AG08395 (cell line): ENCODE measurements at places on chromosomes 4 and X.

GRCh38 chr4:1540601-1541375 lies 134.5 kb upstream of the NKX1-1 start:
- DNase-seq: no peak

DNA sequence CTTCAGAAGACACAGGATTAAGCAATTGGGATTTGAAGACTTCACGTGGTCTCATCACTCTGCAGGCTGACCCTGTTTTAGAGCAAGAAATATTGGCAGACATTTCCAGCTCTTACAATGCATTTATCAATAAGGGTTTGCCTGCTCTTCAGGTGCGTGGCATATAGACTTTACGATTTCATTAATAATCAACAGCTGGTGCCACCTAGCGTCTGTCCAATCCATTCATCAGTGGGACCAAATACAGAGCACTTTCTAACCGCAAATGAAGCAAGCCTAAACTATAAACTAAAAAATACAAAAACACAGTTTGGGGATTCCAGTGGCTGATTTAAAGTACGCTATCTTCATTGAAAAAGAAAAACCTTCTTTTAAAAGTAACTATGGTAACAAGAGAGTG lies 125.4 kb upstream of the DMD start:
- DNase-seq: no peak

DNA sequence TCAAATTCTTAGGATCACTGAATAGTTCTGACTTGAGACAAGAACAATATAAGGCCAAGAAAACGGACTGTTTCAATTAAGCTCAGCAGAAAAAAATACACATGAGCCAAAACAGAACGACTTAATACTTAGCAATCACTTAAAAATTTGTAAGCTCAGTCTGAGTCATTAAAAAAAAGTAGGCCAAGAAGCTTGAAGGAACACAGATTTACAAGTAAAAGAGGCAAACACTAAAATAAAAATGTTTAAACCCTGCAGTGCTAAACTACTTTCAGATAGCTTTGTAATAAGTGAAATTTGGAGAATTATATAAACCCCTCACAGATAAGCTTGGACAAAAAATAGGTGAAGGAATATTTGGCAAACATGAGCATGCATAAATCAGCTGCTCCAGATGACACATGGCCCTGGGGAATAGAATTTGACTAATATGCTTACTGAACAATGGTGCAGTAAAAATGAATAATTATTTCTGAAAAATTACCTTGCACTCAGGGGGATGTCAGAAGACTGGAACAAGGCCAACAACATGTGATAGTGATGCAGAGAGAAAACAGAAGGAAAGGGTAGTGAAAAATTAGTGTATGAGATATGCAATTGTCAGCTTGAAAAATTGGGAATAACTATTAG lies 49.6 kb downstream of the LNX1 start:
- peak; percentile 66 for DNase-seq

DNA sequence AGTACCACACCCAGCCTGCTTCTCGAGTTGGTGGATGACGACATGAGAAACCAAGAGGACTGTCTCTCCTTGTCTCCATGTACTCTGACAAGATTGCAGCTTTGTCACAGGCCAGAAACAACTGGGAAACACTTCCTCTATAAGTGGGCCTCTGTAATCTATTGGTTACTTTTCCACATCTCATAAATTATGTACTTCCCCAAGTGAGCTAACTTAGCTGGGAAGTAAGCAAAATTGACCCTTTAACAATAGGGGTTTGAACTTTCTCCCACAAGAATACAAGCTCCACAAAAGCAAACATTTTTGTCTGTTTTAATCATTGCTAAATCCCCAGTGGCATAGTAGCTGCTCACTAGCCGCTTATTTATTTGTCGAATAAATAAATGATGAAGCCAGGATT lies 14.1 kb upstream of the USO1 start:
- no peak for DNase-seq

- DNase-seq: peak; percentile 41
Observed at GRCh38 chr4:15402146-15402545, 25.7 kb upstream of the C1QTNF7 start.

- no peak for DNase-seq
Observed at GRCh38 chr4:156764846-156765245, 206.8 kb downstream of the PDGFC start.

- peak; percentile 65 for DNase-seq
Observed at GRCh38 chrX:11064851-11065600, 46.1 kb upstream of the HCCS start.

- peak; percentile 13 for DNase-seq
Observed at GRCh38 chrX:106619797-106620196, 8.0 kb downstream of the RADX start.
